Stimulated activated naive B cell treated with anti-CD40 and anti-IgM and Interleukin-4, amounts not matched to agents 10 μg/mL and 1 μg/mL and 100 μg/mL, for 72 hours (primary cell): ENCODE measurements at places on chromosomes 6 and 20.

DNA sequence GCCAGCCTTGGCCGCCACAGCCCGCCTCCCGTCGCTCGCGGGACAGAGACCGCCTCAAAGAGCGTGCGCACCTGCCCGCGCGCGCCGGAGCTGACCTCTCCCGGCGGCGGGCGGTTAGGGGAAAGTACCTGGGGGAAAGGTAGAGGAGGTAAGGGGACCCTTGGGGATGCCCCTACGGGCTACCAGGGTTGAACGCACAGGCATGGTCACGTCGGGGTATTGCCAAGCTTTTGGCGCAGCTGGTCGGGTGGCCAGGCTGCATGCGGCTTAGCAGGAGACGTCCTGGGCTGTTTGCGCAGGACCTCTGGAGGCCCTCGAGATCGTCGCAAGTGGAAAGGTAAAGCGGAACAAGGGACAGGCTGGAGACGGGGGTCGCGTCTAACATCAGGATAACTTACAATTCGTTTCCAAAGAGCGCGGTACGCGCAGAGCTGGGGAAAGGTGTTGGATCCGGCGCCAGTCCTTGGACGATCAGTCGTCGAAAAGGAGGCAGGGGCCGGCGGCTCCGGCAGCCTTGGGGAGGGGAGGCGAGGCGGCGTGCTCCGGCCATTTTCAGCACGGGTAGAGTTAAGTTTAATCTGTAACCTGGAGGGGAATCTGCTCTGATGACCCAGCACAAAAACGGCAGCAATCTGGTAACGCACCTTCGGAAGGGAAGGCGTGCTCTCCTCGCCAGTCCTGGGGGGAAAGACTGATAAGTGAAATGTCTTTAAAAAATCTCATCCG is 9.0 kb downstream of the GNAS-AS1 start:
- H3K36me3 ChIP-seq: peaks cover 3% of the 10 kb centered on the region
- no peak for DNase-seq
- no peak overlapping the region for H3K4me3 ChIP-seq
- peaks cover 64% of the 10 kb centered on the region for H3K27me3 ChIP-seq
- peaks cover 12% of the 10 kb centered on the region for H3K4me1 ChIP-seq

GRCh38 chr6:43798688-43799444 is 28.9 kb downstream of the VEGFA start:
- H3K4me3 ChIP-seq: no peak overlapping the region
- H3K27ac ChIP-seq: no peak overlapping the region
- H3K36me3 ChIP-seq: no peaks in the 10 kb centered on the region
- H3K4me1 ChIP-seq: peaks cover 22% of the 10 kb centered on the region

GRCh38 chr6:139965393-139965792 is 590.9 kb upstream of the CITED2 start:
- H3K27ac ChIP-seq: no peak overlapping the region
- peaks cover 6% of the 10 kb centered on the region for H3K4me1 ChIP-seq
- H3K27me3 ChIP-seq: no peaks in the 10 kb centered on the region
- H3K36me3 ChIP-seq: no peaks in the 10 kb centered on the region

GRCh38 chr20:33862709-33863403 is 51.7 kb downstream of the CHMP4B start:
- no peak overlapping the region for H3K27ac ChIP-seq
- no peak overlapping the region for H3K4me3 ChIP-seq
- no peaks in the 10 kb centered on the region for H3K27me3 ChIP-seq
- DNase-seq: peak; percentile 26

- no peaks in the 10 kb centered on the region for H3K36me3 ChIP-seq
- no peak overlapping the region for H3K27ac ChIP-seq
- H3K4me3 ChIP-seq: no peak overlapping the region
- peaks cover 40% of the 10 kb centered on the region for H3K27me3 ChIP-seq
- H3K4me1 ChIP-seq: no peaks in the 10 kb centered on the region
Observed at GRCh38 chr20:57991211-57991881, 237.1 kb downstream of the ANKRD60 start.

DNA sequence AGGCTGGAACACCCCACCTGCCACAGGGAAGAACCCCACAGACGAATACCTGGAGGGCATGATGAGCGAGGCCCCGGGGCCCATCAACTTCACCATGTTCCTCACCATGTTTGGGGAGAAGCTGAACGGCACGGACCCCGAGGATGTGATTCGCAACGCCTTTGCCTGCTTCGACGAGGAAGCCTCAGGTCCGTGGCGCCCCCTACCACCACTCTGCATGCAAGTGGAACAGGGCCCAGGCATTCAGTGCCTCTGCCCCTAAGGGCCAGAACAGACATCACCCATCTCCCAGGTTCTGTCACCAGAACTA is 6.6 kb downstream of the MYL9 start:
- H3K4me3 ChIP-seq: no peak overlapping the region
- H3K27ac ChIP-seq: no peak overlapping the region
- DNase-seq: no peak
- H3K4me1 ChIP-seq: peaks cover 4% of the 10 kb centered on the region
- H3K27me3 ChIP-seq: no peaks in the 10 kb centered on the region
- no peaks in the 10 kb centered on the region for H3K36me3 ChIP-seq

GRCh38 chr6:52146851-52147445 is 39.2 kb upstream of the IL17A start:
- H3K36me3 ChIP-seq: no peaks in the 10 kb centered on the region
- no peak overlapping the region for H3K27ac ChIP-seq
- DNase-seq: no peak
- peaks cover 10% of the 10 kb centered on the region for H3K27me3 ChIP-seq

- no peaks in the 10 kb centered on the region for H3K27me3 ChIP-seq
- H3K4me1 ChIP-seq: peaks cover 38% of the 10 kb centered on the region
- H3K27ac ChIP-seq: peak overlapping the region; percentile 98
Observed at GRCh38 chr20:63863021-63863797, 1.9 kb upstream of the TPD52L2 start.
